ENCODE measurements at places on chromosomes 4 and X. TPM values are rescaled to one million over a fixed set of nuclear protein-coding genes. Genes with fewer than 3 reads are reported as not detected.

The LEF1 gene
- 85.9 TPM for polyA plus RNA-seq

The ADAMTS3 gene
- 10.1 TPM for polyA plus RNA-seq

The SOD3 gene
- polyA plus RNA-seq, result 16.6 TPM

The WAS gene
- polyA plus RNA-seq, result 5.5 TPM

The SPOCK3 gene
- polyA plus RNA-seq, result 7.6 TPM

The TMPRSS11D gene
- not detected for polyA plus RNA-seq

The FRMD7 gene
- polyA plus RNA-seq, result 1.4 TPM

The TCEAL6 gene
- 0.24 TPM for polyA plus RNA-seq

Data from renal cortex interstitium (tissue), 15 donors.